D341Med (cell line): ENCODE measurements at places on chromosomes 2 and 18.
A peak's percentile ranks its signal among the peaks of the same experiment; 100 is the strongest.

DNA sequence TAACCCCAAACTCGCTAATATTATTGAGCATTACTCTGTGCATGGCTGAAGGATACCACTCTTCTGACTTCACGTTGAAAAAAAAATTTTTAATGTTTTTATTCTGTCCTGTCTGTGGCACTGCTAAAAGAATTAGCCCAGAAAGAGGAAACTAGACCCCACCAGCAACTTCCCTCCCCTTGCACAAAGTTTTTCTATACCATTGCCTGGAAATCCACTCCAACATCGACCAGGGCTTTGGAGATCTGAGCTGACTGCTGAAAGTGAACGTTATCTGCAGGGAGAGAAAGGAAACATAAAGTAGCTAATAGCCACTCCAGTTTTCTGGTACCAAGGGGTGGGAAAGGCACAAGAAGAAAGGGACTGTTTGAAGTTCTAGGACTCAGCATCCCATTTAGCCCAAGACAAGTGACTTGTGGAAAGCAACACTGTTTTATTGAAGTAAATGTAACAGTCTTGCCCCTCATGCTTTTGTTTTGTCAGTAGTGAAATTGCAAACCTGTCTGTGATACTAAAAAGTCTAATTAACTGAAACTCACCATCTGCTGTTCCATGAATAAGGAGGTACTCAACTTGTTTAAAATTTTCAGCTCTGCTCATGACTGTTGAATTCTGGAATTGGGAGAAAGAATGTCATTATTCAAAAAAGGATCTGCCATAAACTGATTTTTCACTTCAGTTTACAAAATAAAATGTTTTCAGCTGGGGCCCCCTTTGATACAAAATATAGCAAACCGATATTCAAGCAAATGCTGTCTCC is 79.1 kb downstream of the DPP4 start:
- DNase-seq: no peak

DNA sequence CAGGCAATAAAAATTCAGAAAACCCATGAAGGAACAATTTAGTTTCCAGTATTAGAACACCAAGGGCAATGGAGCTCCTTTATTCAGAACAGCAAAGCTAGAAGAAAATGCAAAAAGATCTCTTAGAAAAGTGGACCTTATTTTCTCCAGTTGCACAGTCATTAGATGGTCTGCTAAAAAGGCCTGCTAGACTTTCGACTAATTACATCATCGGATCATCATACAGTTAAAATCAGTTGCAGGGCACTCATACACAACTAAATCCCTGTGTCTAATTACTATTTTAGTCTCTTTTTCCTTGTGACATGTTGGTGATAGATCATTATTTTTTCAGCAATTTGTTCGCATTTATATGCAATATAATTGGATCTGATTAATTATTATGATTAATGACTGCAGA is 425.3 kb downstream of the NR4A2 start:
- no peak for DNase-seq

- DNase-seq: no peak
These were observed 41.3 kb upstream of the AGFG1 start for GRCh38 chr2:227430639-227431038.

DNA sequence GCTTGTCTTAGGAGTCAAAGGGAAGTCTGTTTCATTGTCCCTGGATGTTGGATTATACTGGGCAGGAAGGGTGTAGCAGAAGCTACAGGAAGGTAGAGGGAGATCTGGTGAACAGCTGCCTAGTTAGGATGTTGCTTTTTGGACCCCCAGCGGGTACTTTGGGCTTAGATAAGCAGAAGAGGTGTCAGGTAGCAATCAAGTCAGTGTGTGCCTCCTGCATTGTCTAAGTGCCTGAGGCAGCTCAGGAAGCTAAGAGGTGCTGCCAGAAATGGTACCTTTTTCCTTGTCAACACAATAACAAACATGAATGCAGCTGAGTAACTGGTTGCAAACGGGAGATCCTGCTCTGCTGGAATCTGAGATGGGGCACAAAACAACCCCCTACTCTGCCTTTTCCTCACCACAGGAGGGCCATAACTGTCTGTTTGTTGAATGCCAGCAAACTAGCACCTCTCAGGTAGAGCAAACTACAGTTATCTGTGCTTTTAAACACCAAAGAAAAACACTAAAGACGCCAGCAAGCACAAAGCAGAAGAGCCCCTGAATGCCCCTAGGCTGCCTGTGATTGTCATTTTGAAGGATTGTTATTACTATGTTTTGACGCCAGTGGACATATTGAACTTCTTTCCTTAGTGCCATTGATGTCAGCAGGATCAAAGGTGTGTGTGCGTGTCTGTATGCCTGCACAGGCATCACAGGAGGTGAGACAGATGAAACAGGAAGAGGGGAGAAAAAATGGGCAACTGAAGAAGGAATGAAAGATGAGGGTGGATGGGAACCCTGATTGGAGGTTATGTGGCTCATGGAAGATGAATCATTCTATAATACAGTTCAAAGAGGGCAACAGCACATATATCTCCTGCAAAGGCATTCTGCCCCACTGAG is 151.4 kb downstream of the ETAA1 start:
- no peak for DNase-seq

DNA sequence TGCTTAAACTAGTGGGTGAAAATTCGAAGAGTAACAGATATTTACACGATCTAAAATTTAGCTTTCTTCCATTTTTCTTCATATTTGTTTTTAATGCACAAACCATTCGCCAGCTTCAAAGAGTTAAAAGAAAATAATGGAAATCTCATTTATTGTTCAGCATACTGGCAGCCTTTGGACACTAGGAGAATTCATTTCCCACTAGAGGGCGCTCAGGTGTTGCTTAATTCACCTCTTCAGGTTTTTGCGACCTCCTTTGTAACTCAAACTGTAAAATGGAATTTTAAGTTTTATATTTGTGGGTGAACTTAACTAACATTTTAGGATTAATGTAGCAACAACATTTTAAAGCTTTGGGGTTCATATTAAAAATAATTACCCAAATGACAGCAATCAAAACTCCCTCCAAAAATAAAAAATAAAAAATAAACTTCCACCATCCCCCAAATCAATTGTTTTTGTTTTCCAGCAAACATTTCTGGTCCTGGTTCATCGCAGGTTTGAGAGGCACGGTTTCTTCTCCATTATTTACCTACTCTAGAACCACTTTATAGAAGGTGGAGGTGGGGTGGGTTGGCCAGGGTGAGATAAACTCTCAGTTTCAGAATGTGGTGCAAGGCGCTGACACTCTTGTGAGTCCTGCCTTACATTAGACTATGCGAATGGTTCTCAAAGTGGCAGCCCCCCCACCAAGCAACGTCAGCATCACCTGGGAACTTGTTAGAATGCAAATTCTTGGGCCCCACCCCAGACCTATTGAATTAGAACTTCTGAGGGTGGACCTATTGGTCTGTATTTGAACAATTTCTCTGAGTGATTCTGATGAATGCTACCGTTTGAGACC is 24.7 kb upstream of the PNPT1 start:
- peak; percentile 51 for DNase-seq

GRCh38 chr2:127407661-127408003 is 10.6 kb upstream of the PROC start:
- DNase-seq: no peak

DNA sequence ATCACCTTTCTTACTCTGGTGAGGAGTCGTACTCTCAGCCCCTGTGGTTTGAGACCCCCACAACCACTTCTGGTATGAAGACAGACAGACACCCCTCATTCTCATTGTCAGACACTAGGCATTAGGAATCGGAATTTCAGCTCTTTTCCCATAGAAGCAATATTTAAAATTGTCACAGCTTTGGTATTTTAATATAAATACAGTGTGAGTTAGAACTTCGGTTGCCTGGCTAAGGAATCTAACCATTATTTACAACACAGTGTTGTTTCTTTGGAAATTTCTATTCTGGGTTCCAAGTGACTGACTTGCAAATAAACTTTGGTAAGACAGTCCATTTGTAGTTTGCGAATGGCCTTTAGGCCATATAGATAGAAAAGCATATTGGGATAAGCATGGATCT is 318.1 kb downstream of the PARD3B start:
- DNase-seq: no peak

GRCh38 chr2:127064642-127065250 is 42.2 kb downstream of the BIN1 start:
- no peak for DNase-seq
